ENCODE measurements at places on chromosomes 16 and 17.

GRCh38 chr17:71709271-71709890, 411.4 kb upstream of the SOX9 start:
- DNase-seq: no peak

GRCh38 chr17:38628441-38628840, 22.7 kb upstream of the SRCIN1 start:
- DNase-seq: peak; percentile 42

DNA sequence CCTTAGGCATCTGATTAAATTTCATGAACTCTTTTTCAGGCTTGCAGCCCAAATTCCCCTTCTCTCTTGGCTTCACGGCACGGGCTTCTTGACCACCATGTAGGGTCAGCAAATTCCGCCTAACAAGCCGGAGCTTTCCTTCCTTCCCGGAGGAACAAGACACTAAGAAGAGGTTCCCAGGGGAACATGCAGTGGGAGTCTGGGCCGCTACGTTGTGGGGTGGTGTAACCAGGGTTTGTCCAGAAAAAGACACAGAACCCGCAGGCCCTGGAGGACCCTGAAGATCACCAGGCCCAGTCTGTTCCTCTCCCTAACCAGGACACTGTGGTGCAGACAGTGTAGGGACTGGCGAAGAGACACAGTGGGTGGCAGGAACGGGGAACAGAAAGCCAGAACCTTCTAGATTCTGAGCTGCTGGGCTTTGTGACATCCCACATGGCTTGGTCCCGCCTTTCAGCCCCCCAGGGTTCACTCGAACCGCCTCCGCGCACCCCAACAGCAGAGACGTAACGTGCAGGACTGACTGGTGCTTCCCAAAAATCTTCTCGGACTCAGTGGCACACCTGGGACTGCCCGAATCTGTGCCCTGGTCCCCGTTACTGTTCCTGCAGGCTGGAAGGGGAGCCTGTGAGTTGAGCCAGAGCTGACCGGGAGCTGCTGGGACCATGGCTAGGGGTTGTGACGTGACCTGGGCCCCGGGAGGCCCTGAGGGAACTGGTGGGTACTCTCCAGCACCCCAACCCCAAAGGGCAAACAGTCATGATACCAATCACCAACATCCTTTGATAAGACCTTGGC, 55.2 kb downstream of the TBC1D16 start:
- peak; percentile 48 for DNase-seq

DNA sequence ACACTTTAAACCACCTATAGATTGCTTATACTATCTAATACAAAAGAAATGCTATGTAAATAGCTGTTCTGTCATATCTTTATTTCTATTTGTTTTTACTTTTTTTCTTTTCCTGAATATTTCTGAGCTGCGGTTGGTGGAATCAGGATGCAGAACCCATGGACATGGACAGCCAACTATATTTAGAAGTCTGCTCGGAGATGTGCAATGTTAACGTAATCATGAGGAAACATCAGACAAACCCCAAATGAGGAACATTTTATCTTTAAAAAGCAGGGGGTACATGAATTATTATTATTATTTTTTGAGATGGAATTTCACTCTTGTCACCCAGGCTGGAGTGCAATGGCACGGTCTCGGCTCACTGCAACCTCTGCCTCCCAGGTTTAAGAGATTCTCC, 31.4 kb upstream of the GHDC start:
- DNase-seq: no peak

- no peak for DNase-seq
These were observed 439 bp downstream of the TRIM25 start for GRCh38 chr17:56913353-56913866.

GRCh38 chr17:19361326-19361725, 1.2 kb downstream of the B9D1 start:
- peak; percentile 68 for DNase-seq

DNA sequence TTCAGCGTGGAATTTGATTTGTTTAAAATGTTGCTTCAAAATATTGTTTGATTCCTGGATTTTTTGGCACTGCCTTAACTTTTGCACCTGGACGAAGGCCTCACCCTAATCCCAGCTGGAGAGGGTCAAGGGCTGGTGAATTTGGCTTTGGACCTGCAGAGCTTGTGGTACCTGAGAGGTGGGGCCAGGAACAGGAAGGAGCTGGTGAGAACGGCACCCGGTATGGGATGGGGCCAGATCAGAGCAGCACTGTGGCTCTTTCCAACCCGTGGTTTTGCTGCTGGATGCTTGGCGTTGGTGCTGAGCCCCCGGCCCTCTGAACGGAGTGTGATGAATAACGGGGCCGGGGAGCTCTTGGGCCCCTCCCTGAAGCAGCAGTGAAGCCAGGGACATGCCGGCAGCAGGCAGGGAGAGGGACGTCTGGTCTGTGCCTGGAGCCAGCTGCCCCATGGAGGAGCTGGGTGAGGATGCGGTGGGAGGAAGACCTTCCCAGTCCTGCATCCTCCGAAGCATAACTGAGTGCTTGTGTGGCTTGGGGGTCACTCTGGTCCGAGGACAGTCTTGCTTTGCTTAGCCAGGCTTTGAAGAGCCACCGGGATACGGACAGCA, 275.4 kb downstream of the SEC14L1 start:
- DNase-seq: no peak

DNA sequence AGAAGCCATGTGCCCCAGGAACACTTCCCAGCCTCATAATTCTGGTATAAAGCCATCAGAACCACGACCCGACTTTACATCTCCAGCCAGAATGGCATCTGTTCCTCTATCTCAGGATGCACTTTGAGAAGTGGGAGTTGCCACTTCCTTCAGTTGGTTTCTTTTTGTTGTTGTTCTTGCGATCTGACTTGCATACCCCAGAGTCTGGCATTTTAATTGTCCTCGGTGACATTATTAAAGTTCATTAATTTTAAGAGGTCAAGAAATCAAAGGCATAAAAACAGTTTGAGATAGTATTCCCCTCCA, 13.5 kb downstream of the MARCHF10 start:
- DNase-seq: no peak

DNA sequence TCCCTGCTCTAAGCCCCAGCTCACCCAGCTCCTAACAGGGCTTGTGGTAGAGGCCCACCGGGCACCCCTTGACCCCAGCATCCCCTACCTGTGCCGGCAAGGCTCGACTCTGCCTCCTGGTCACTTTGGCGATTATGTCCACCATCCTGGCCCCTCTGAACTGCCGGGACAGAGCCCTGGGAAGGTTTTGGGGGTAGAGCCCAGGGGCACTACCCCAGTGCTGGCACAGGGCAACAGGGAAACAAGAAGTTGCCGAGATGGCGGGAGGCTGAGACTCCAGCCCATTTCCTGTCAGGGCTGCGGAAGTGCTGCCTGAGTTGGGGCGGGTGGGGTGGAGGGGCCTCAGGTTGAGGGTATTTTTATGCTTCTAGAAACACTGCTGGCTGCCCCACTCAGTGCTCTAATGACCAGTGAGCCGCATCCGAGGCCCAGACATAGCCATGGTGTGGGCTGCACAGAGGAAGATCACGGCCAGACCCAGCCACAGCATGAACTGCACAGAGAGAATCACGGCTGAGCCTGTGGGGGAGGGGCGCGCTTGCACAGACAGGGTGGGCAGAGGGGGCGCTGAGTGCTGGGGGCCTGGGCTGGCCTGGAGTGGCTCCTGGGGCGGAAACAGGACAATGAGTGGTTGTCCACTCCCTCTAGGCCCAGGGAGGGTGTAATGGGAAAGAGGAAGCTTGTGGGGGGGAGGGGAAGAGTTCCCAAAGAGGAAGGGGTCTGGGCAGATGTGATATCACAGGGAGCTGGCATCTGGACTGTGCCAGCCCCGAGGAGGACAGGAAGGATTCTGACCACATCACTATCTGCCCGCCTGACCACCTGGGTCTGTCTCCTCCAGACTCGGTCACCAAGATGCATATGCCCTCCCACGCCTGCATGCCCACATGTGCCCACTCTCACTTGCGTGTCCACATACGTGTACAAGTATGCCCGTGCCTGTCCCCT, 22.3 kb downstream of the ARHGAP27 start:
- DNase-seq: peak; percentile 95

- no peak for DNase-seq
These were observed 24.4 kb upstream of the ERN1 start for GRCh38 chr17:64154313-64154695.

DNA sequence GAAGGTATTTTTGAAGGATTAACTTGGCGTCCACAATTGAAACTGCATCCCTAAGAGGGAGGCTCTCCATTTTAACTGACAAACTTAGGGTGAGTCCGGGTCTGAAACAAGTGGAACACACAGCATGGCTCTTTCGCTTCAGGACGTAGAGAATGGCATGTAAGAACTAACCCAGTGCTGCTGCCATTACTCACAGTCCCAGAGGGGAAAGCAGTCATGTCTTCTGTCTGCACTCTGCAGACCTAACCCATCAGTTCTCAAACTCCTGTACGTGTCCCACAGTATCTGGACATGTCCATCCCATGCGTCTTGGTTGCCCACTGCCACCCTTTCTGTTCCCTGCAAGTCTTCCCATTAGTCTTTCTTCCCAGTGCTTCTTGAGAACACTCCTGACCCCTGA, 563 bp downstream of the ST6GALNAC1 start:
- DNase-seq: no peak

GRCh38 chr17:2025220-2025621, at the start of gene RTN4RL1:
TSS of gene RTN4RL1 (minus strand) at chr17:2025334. CDS start at chr17:2024865, 469 bp downstream.
- peak; percentile 87 for DNase-seq

- no peak for DNase-seq
These were observed 310.6 kb downstream of the MAP2K6 start for GRCh38 chr17:69725146-69725545.

GRCh38 chr17:2179615-2180295, 123.8 kb downstream of the SMG6 start:
- DNase-seq: no peak

- no peak for DNase-seq
These were observed 61.4 kb downstream of the ZNF18 start for GRCh38 chr17:11935734-11936406.

DNA sequence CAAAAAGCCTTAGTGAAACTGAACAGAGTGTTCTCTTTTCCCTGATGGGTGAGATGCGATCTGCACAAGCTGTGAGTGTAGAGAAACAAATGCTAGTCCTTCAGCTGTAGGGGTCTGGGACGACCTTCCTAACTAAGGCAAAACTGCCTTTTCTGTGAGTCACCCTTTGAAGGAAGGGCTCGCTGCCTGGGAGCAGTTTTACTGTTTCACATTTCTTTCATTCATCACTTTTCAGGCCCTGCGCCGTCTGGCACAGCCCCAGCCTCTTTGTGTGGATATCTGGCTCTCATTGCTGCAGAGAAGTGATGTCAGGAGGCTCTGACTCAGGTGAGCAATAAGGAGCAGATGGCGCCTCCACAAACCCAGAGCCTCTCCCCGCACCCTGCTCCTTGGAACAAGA, 57.4 kb downstream of the HS3ST3A1 start:
- DNase-seq: no peak

GRCh38 chr16:86462334-86463084, 47.8 kb upstream of the FOXF1 start:
- DNase-seq: no peak

DNA sequence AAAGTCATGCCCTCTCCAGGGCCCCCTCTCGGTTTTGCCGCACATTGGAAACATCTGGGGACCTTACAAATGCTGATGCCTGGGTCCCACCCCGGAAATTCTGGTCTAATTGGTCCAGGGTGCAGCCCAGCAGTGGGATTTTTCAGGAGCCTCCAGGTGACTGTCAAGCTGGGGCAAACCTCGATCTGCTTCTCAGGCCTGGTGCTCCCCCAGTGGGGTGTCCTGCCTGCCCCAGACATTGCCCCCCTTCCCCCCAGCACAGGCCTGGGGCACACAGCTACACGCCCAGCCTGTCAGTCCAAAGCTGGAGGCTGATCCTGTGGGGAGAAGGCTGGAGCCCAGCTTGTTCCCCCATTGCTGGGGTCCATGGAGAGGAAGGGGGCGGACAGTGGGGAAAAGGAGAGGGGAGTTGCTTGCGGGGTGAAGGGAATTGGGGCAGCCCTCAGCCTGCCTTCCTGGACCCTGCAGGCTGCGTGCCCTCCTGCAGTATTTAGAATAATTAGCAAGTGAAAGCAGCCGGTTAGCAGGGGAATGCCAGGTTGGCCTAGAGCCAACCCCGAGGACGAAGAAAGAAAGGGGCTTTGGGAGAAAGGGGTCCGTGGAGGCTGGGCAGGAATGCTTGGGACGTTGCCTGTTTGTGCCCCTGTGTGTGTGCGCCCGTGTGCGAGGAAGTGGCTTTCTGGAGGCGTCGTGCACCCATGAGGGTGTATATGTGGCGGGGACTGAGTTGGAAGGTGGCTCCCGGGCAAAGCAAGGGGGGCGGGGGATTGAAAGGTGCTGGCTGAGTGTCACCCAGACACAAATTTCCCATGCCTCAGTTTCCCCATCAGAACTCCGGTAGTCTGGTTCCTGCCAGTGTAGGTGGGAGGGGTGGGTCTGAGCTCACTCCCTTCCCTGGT, 5.9 kb downstream of the FOXJ1 start:
- DNase-seq: peak; percentile 59

GRCh38 chr16:55386534-55387296, 62.7 kb downstream of the IRX6 start:
- no peak for DNase-seq

DNA sequence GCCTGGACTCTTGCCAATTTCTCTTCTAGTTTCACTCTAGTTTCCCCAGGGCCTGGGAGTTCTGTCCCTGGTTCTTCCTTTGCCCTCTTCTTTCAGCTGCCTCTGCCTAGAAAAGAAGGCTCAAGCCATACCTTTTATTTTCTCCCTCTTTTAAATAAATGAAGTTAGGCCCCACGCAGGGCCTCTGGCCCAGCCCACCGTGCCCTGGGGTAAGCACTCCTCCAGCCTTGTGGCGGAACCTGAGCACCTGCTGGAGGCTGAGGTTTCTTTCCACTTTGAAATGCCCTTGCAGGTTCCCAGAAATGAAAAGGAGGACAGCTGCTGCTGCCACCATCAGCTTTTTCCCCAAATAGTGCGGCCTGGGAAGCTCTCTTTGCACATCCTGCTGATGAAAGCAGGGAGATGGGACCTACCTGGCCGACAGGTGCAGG, 139.4 kb downstream of the CCDC182 start:
- no peak for DNase-seq

DNA sequence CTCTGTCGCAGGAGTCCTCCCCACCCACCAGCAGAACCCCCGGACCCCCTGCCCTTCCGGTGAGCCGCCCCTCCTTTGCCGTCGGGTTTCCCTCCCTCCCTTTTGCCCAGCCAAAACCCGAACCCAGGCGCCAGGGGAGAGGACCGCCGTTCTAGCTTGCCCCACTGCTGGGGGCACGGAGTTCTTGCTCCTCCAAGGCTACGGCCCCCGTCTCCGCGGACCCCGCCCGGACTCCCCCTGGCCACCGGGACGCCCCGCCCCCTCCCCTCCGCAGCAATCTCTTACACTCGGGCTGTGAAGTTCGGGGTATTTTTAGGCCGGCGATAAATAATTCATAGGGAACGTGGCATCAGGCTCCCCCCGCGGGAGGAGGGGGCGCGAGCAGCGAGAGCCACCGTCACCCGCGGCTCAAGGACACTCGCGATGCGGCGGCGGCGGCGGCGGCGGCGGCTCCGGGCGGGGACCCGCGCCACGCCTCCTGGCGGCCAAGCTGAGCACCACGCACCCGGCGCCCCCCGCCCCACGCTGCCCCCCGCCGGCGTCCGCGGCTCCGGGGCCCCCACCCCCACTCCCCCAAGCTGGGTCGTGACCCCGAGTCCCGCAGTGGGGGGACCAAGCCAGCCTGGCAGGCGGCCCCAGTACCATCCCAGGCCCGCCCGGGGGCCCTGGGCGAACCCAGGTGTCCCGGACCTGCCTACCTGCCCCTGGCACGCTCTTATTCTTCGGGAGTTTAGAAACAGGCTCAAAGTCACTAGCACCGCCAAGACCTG, at the start of gene GRIN2C:
Gene GRIN2C, minus strand, starts transcription at position 427 of the 770 bp plus-strand sequence. CDS start 4,793 bp downstream, outside the sequence.
- no peak for DNase-seq

- no peak for DNase-seq
These were observed 23.3 kb upstream of the ANKRD40CL start for GRCh38 chr17:50790618-50791017.

All from spleen (tissue), 13 donors.